ENCODE measurements at places on chromosomes 7 and 10. TPM values are rescaled to one million over a fixed set of nuclear protein-coding genes. Genes with fewer than 3 reads are reported as not detected.

The C10orf105 gene
- 0.03 TPM for polyA plus RNA-seq

The AZGP1 gene
- polyA plus RNA-seq: 146 TPM

The SPRN gene
- polyA plus RNA-seq: 0.04 TPM

The SYCE1 gene
- polyA plus RNA-seq: 0.23 TPM

The NDUFB8 gene
- polyA plus RNA-seq: 1,192 TPM

The TMEM236 gene
- 0.23 TPM for polyA plus RNA-seq

The FAM13C gene
- 1.00 TPM for polyA plus RNA-seq

The LRGUK gene
- polyA plus RNA-seq: 0.03 TPM

The AQP1 gene
- 256 TPM for polyA plus RNA-seq

The CCDC3 gene
- 3.5 TPM for polyA plus RNA-seq

The GIMAP8 gene
- 20.3 TPM for polyA plus RNA-seq

The CAV1 gene
- 125 TPM for polyA plus RNA-seq

The ASAH2 gene
- polyA plus RNA-seq: 0.34 TPM

DNA sequence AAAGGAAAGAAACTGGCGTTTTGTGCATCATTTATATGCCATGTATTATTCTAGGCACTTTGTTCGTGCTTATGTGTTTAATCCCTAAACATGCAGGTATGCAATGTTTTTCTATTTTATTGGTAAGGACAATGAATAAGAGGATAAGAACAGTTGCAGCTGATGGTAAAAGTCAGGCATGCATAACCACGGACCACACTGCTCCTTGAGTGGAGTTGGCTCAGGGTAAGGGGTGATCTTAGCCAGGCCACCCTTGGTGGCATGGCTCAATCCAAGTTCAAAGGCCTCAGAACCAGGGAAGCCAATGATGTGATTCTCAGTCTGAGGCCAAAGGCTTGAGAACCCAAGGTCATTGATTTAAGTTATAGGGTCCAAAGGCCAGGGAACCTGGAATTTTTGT, 1068.1 kb downstream of the NRG3 start:
- no peak for DNase-seq

DNA sequence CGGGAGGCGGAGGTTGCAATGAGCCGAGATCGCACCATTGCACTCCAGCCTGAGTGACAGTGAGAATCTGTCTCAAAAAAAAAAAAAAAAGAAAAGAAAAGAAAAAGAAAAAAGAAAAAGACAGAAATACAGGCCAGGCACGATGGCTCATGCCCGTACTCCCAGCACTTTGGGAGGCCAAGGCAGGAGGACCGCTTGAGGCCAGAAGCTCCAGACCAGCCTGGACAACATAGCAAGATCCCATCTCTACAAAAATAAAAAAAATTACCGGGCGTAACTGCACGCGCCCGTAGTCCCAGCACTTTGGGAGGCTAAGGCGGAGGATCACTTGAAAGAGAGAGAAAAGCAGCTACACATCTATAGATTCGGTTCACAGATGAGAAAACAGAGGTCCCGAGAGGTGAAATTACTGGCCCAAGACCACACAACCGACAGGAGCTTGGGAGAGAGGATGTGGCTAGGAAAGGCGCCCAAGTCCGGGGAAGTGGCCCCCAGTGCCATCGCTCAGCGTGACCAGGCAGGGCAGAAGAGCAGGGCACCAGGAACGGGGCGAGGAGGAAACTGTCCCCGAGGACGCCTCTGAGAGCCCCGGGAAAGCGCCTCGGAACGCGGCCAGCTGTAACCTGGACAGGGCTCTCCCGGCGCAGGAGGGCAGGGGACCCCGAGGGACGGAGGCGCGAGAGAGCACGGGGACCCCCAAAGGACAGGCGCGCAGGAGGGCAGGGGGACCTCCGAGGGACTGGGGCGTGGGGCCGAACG, 612 bp downstream of the SNX8 start:
- no peak for DNase-seq

- no peak for DNase-seq
Observed at GRCh38 chr7:77289387-77289786, 89.8 kb upstream of the FGL2 start.

- DNase-seq: no peak
Observed at GRCh38 chr10:30057894-30058556, 1.4 kb downstream of the JCAD start.

- no peak for DNase-seq
Observed at GRCh38 chr7:127911968-127912511, 119.2 kb downstream of the LRRC4 start.

- no peak for DNase-seq
Observed at GRCh38 chr7:128271942-128272481, 30.9 kb downstream of the LEP start.

DNA sequence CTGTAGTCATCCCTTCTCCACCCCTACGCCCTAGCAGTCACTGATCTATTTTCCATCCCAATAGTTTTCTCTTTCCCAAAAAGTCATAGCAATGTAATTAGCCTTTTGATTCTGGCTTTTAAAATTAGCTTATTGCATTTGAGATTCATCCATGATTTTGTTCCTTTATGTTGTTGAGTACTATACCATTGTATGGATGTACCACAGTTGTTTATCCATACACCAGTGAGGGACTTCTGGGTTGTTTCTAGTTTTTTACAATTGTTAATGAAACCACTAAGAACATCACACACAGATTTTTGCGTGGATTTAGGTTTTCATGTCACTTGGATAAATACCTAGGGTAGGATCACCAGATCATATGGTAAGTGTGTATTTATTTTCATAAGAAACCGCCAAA, 16.1 kb downstream of the FHIP2A start:
- DNase-seq: no peak

- no peak for DNase-seq
Observed at GRCh38 chr7:20343205-20343604, 12.5 kb downstream of the ITGB8 start.

- DNase-seq: no peak
Observed at GRCh38 chr10:132030898-132031463, 34.8 kb upstream of the JAKMIP3 start.

- DNase-seq: no peak
Observed at GRCh38 chr10:85995791-85996190, 370.8 kb downstream of the GRID1 start.

DNA sequence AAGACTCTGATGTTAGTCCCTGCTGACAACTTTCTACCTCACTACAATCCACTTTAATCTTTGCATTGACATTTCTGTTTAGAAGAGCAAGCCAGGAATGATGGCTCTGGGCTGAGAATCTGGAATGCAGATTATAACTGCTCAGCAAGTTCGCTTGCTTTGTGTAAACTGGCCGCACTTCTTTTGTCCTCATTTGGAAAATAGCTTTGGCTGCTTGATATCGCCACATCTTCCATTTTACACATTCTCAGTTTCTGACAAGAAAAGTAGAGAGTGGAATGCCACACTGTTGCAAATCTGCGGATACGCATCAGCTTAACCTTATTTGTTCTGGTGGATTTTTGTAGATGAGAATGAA, 429.8 kb downstream of the KCNMA1 start:
- no peak for DNase-seq

DNA sequence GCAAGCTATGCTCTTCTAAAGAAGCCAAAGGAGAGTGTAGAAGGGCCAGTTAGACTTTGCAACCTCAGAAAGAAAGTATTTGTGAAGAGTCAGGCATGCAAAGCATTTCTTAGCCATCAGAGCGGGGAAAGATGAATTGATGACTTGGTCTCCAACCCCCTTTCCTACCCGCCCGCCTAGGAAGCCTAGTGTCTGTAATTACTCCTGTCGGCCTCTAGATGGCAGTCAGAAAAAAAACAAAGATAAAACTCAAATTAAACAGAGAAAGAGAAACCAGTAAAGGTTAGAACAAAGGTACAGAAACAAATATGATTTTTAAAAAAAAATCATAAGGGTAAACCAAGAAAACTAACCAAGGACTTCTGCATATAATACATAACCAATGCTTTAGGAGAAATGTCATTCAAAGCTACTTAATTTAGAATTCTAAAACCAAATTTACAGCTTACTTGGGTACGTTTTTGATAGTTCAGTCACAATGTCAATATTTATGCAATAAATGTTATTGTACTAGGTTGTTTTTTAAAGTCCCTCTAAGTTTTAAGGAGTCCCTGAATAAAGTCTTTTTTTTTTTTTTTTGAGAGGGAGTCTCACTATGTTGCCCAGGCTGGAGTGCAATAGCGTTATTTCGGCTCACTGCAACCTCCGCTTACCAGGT, 97.6 kb downstream of the LYZL1 start:
- DNase-seq: no peak

DNA sequence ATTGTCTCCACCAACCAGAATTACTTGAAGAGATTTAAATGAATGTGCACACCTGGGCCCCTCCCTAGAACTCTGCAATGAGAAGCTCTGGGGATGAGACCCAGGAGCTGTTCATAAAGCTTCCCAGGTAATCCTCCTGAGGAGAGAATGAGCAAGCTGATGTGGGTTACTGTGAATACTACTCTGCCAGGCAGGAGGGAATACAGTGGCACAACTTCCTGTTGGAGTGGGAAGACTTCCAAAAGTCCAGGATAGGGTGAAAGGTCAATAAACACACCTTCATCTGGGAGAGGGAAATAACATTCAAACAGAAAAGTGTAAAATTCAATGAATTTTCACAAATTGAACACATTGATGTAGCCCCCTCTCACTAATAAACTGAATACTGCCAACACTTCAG, 351.4 kb downstream of the ABCA13 start:
- DNase-seq: no peak

GRCh38 chr10:51007781-51008180, 66.5 kb upstream of the PRKG1 start:
- no peak for DNase-seq

- no peak for DNase-seq
Observed at GRCh38 chr7:76054123-76055120, 6.5 kb downstream of the MDH2 start.

DNA sequence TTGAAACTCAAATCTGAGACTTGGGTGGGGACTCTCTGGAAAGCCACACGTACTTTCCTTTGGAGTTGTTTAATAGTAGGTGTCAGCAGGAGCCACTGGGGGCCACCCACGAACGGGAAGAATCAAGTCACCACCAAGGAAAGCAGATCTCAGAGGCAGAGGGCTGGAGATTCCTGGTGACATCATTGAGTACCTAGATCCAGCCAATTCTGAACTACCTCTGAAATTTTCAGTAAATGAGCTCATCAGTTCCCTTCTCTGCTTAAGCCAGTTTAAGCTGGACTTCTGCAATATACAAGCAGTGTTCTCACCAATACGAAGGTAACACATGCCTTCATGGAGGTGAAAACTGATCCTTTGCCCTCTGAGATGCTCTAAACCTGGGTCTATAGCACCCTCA, 99.3 kb upstream of the SORCS3 start:
- DNase-seq: no peak

DNA sequence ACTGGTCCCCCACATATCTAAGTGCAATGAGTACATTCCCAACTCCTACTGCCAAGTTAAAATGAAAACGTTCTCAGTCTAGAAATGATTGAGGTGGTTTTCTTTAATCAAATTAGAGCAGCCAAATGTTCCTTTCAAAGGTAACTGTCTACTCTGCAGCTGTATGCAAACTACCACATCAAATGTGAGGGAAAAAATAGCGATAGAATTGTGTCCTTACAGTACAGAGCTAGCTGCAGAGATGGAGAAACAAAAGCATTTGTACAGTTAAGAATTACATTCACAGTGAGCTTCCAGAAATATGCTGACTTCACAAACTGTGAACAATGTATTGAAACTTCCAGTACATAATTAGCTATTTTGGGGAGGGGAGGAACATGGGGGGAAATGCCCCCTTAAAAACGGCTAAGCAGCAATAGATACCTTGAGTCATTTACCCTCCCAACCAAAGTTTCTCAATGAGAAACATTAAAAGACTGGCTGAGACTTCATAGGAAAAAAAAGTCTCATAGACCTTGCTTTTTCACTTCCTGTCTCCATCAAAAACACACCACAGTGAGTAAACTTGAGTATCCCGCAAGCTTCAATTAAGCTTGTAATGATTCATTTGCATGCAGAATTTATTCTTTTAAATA, 22.9 kb downstream of the CDK6 start:
- no peak for DNase-seq

DNA sequence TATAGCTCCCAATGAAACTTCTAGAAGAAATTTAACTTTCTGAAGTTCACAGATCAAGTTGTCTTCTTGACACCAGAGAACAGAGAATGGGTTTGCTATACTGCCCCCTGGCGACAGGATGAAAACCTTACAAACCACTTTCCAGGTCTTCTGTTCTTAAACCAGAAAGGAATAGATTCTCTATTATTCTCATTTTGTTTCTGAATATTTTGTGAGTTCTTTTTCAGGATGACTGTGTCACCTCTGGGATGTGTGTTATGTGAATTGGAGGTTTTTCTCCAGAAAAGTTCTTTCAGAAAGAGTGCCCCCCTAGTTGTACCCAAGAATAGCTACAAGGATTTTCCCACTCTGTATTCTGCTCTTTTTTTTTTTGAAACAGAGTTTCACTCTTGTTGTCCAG, 6.3 kb downstream of the IFT22 start:
- no peak for DNase-seq

- DNase-seq: no peak
Observed at GRCh38 chr7:30091491-30091912, 43.3 kb upstream of the MTURN start.

DNA sequence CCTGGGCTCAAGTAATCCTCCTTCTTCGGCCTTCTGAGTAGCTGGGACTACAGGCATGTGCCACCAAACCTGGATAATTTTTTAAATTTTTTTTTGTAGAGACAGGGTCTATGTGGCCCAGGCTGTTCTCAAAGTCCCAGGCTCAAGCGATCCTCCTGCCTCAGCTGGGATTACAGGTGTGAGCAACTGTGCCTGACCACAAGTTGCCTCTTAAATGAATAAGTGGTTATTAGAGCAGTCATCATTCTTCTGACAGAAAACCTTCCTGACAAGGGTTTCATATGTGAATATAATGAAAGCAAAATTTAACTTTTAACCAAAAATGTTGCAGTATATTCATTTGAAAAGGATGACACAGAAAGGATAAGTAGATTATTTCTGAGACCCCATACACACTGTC, 532.5 kb downstream of the GRM8 start:
- no peak for DNase-seq

DNA sequence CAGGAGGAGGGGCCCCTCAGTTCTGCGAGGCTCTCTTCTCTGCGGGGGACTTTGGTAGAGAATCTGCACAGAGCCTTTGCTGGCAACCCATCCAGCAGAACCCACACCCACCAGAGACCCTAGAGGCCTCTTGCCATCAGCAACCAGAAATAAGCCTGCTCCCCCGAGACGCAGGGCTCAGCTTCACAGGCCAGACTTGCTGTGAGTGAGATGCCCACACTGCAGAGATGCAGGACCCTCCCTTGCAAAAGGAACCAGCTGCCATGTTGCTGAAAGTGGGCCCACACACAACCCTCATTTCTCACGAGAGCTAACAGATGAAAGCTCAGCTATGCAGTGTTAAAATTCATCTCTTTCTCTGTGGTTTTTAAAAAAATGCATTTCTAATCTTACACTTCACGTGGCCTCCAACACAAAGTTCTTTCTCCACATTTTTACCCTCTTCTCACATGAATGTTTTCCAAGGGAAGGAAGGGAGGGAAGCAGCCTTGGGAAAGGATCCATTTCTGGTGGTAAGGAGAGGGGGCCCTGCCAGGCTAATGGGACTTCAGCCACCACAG, 171.6 kb downstream of the CCDC3 start:
- no peak for DNase-seq

DNA sequence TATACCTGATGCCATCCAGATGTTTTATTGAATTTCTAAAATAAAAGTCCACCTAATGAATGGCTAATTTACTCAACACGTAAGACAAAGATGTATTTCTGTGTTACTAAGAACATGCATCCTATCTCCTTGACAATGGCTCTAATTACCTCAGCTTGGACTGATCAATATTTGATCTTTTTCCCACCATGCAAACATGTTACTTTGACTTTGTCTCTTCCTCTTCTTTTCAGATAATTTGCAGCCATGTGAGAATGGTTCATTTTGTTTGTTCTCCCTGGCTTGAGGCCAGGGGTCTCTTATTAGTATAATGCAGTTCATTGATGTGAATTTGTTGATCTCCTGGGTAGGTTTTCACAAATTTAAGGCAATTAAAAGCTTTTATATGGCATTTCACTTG, 302.1 kb downstream of the ADK start:
- no peak for DNase-seq

Measured in heart left ventricle (tissue), 16 donors.